ENCODE measurements at places on chromosomes 2 and 18. TPM values are rescaled to one million over a fixed set of nuclear protein-coding genes. Genes with fewer than 3 reads are reported as not detected.
A peak's percentile ranks its signal among the peaks of the same experiment; 100 is the strongest.

- peak; percentile 64 for DNase-seq
Observed at GRCh38 chr2:37623971-37624900, 47.2 kb downstream of the CDC42EP3 start.

DSG2 gene
- 21.2 TPM for total RNA-seq

- DNase-seq: no peak
Observed at GRCh38 chr18:48790226-48790863, 160.4 kb downstream of the SMAD7 start.

DNA sequence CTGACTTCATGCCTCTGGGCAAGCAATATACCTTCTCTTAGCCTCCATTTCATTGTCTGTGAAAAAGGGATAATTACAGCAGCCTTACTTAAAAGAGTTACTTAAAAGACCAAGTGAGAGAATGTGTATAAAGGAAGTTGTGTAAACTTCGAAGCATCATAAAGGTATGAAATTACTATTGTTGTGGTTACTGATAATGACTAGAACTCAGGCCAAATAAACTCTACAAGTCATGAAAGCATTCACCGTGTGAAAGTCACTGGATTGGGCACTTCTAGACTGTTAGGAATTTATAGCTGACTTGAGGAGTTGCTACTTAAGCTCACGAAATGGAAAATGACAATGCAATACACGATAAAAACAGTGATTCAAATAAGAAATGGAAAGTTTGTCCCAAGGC lies 67.4 kb upstream of the HAAO start:
- DNase-seq: no peak

DNA sequence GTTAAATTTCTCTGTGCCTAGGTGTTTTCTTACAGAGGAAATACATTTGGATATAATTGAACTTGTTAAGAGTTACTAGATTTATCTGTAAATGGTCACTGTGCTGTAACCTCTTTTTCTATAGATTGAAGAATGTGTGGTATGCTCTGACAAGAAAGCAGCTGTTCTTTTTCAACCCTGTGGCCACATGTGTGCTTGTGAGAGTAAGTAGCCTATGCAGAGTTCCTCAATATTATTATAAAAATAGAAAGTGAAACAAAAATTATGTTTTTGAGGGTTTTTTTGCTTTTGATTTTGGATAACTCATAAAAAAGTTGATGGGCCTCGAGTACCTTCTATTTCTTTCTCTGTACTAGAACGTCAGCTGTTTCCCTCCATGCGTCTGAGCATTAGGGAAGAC lies 112.4 kb downstream of the MIB1 start:
- DNase-seq: no peak

Measured in osteoblast (primary cell).